ENCODE measurements at places on chromosomes 7 and 10.

- H3K4me1 ChIP-seq: no peaks in the 10 kb centered on the region
- H3K27me3 ChIP-seq: no peaks in the 10 kb centered on the region
- H3K27ac ChIP-seq: no peak overlapping the region
- no peak for DNase-seq
- peaks cover 5% of the 10 kb centered on the region for H3K36me3 ChIP-seq
Observed at GRCh38 chr7:105196473-105196872, 182.5 kb downstream of the KMT2E start.

GRCh38 chr10:70592746-70593512 is 9.6 kb downstream of the PRF1 start:
- no peaks in the 10 kb centered on the region for H3K4me1 ChIP-seq
- peaks cover 8% of the 10 kb centered on the region for H3K36me3 ChIP-seq
- no peak overlapping the region for H3K27ac ChIP-seq
- no peak for DNase-seq
- no peaks in the 10 kb centered on the region for H3K27me3 ChIP-seq

GRCh38 chr10:86232644-86233043 is 134.0 kb downstream of the GRID1 start:
- no peaks in the 10 kb centered on the region for H3K36me3 ChIP-seq
- no peak overlapping the region for H3K4me3 ChIP-seq
- no peak for DNase-seq
- H3K4me1 ChIP-seq: no peaks in the 10 kb centered on the region
- H3K27ac ChIP-seq: no peak overlapping the region

GRCh38 chr10:93816123-93816747 is 58.5 kb downstream of the LGI1 start:
- H3K27me3 ChIP-seq: no peaks in the 10 kb centered on the region
- DNase-seq: no peak
- H3K36me3 ChIP-seq: no peaks in the 10 kb centered on the region
- no peaks in the 10 kb centered on the region for H3K4me1 ChIP-seq
- H3K27ac ChIP-seq: no peak overlapping the region
- no peak overlapping the region for H3K4me3 ChIP-seq

DNA sequence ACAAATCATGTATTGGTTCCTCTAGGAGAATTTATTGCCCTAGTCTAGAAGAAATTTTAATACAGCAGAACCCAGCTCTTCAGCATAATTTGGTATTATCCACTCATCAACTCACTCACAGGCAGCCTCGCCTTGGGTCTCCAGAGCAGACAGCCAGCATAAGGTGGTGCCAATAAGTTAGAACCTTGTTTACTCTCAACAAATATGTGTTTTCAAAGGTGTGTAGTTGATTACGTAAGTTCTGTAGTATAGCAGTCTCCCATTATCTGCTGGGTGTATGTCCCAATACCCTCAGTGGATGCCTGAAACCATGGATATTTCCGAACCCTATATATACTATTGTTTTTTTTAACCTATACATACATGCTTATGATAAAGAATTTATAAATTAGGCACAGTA is 522.5 kb upstream of the LRRN3 start:
- no peak for DNase-seq
- H3K4me3 ChIP-seq: no peak overlapping the region
- no peaks in the 10 kb centered on the region for H3K36me3 ChIP-seq
- H3K4me1 ChIP-seq: no peaks in the 10 kb centered on the region
- H3K27me3 ChIP-seq: no peaks in the 10 kb centered on the region

GRCh38 chr10:126690534-126690933 is 20.0 kb upstream of the C10orf90 start:
- H3K4me3 ChIP-seq: no peak overlapping the region
- H3K27ac ChIP-seq: no peak overlapping the region

GRCh38 chr7:150663802-150664494 is 21.6 kb upstream of the GIMAP2 start:
- H3K27me3 ChIP-seq: no peaks in the 10 kb centered on the region
- H3K4me3 ChIP-seq: no peak overlapping the region
- peak overlapping the region; percentile 76 for H3K27ac ChIP-seq

GRCh38 chr7:35544028-35544742 is 150.8 kb downstream of the HERPUD2 start:
- no peak for DNase-seq
- no peaks in the 10 kb centered on the region for H3K27me3 ChIP-seq
- no peaks in the 10 kb centered on the region for H3K36me3 ChIP-seq
- H3K27ac ChIP-seq: no peak overlapping the region

DNA sequence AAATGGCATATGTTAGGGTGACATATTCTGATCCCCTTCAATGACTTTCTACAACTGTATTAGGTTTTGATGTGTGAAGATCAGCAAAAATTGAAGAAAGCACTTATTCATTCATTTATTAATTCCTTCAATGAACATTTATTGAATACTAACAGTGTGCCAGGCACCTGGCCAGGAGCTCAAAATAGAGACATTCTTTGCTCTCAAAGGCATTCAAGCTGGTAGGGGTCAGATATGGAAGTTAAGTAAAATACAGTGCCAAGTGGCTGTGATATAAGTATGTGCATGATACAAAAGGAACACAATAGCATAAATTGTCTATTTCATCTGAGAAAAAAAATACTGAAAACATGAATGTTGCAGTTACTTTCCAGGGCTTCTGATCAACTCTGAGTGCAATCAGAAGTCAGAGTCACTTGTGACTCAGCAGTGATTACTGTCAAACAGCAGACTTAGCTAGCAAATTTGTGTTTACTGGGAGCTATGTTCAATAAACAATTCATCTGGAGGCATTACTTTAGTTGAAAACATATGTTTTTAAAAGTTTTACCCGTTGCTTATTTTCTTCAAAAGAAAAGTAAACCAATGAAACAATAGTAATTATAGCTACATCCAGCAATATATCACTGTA is 60.4 kb upstream of the CACNB2 start:
- H3K4me3 ChIP-seq: no peak overlapping the region
- no peaks in the 10 kb centered on the region for H3K4me1 ChIP-seq
- no peak for DNase-seq
- H3K27ac ChIP-seq: no peak overlapping the region
- H3K36me3 ChIP-seq: no peaks in the 10 kb centered on the region

- H3K27me3 ChIP-seq: no peaks in the 10 kb centered on the region
- no peak overlapping the region for H3K27ac ChIP-seq
- no peaks in the 10 kb centered on the region for H3K36me3 ChIP-seq
- H3K4me3 ChIP-seq: no peak overlapping the region
- peaks cover 13% of the 10 kb centered on the region for H3K4me1 ChIP-seq
Observed at GRCh38 chr7:6268907-6269306, 3.5 kb downstream of the CYTH3 start.

GRCh38 chr10:11541296-11541695 is 70.2 kb downstream of the USP6NL start:
- no peaks in the 10 kb centered on the region for H3K36me3 ChIP-seq
- H3K4me3 ChIP-seq: no peak overlapping the region
- DNase-seq: no peak
- no peak overlapping the region for H3K27ac ChIP-seq
- H3K27me3 ChIP-seq: no peaks in the 10 kb centered on the region

DNA sequence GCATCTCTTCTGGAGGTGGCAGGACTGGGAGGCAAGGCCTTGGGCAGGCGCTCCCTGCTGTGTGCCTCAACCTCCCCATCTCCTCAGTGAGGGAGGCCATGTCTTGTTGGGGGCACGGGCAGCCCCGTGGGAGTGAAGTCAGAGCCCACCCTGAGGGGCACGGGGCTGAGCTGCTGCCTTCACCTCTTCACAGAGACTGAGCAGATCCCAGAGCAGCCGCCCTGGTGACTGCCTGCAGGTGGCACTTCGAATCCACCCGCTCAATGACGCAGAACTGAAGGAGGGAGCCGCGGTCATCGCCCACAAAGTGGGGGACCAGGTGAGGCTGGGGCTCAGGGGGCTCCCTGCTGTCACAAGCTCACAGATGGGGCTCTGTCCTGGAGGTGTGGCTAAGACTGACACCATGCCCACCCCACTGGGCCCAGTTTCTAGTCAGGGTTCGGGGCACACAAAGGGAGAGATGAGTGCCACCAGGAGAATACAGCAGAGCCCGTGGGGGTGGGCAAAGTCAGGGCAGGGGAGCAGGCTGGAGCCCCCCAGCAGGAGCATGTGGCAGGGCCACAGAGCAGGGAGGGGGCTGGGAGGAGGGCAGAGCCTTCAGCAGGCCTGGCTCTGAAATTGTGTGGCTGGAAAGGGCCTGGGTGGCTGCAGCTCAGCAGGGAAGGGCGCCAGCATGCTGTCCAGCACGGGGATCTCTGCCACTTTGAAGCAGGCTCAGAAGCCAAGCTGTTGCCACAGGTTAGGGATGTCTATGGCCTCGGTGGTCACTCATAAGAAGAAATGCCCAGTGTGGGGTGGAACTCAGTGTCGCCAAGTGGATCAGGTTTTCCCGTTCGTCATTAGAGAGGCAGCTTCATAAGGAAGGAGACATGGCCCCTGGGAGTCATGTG is 18.8 kb upstream of the CHST12 start:
- H3K4me3 ChIP-seq: no peak overlapping the region
- no peak for DNase-seq
- H3K4me1 ChIP-seq: no peaks in the 10 kb centered on the region
- H3K27me3 ChIP-seq: no peaks in the 10 kb centered on the region

- DNase-seq: no peak
- H3K27ac ChIP-seq: no peak overlapping the region
- no peaks in the 10 kb centered on the region for H3K27me3 ChIP-seq
- no peak overlapping the region for H3K4me3 ChIP-seq
Observed at GRCh38 chr10:49740346-49741107, 21.6 kb downstream of the OGDHL start.

- no peaks in the 10 kb centered on the region for H3K4me1 ChIP-seq
- H3K36me3 ChIP-seq: no peaks in the 10 kb centered on the region
- no peak for DNase-seq
- H3K27me3 ChIP-seq: no peaks in the 10 kb centered on the region
- H3K27ac ChIP-seq: peak overlapping the region; percentile 64
Observed at GRCh38 chr7:101857358-101857811, 40.0 kb downstream of the CUX1 start.

DNA sequence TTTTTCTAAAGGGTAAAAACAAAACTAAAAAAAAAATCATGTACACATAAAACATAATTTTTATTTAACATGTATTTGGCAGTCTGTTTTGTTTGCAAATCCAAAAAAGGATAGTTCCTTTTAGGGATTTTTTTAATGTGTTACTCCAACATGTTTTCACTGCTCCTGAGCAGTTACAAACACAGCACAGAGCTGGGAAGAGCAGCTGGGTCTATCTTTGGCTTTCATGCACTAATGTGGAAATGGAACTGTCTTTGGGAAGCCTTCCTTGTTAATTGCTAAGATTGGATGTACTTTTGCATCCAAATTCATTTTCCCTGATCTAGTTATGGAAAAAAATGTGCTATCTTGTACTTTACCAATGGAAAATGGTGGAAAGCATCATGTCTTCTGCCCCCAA is 1035.1 kb downstream of the CNTNAP2 start:
- no peaks in the 10 kb centered on the region for H3K36me3 ChIP-seq
- H3K27ac ChIP-seq: no peak overlapping the region
- H3K4me3 ChIP-seq: no peak overlapping the region
- H3K27me3 ChIP-seq: no peaks in the 10 kb centered on the region
- DNase-seq: no peak
- no peaks in the 10 kb centered on the region for H3K4me1 ChIP-seq

DNA sequence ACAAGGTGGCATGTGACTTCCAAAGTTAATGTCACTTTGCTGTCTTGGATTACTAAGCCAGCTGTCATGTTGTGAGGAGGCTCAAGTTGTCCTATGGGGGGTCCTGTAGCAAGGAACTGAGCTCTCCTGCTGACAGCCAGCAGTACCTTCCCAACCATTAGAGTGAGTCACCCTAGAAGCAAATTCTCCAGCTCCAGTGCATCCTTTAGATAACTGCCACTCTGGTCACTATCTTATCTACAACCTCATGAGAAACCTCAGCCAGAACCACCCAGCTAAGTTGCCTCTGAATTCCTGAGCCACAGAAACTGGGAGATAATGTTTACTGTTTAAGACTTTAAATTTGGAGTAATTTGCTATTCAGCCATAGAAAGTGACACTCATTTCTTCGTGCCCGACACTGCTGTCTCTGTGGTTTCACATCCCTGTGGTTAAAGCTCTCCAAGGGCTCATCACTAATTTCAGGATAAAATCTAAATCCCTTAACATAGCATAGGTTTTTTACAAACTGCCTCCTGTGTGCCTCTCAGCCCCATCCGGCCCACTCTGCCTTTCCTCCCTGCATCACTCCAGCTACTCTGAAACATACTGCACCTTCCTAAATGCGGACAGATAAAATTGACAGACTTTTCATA is 83.5 kb downstream of the PRR15 start:
- H3K4me3 ChIP-seq: no peak overlapping the region
- DNase-seq: no peak
- H3K27ac ChIP-seq: no peak overlapping the region
- no peaks in the 10 kb centered on the region for H3K27me3 ChIP-seq
- H3K36me3 ChIP-seq: no peaks in the 10 kb centered on the region

GRCh38 chr10:110366635-110367034 is 61.9 kb upstream of the SMNDC1 start:
- DNase-seq: no peak
- H3K27me3 ChIP-seq: no peaks in the 10 kb centered on the region
- H3K27ac ChIP-seq: no peak overlapping the region

DNA sequence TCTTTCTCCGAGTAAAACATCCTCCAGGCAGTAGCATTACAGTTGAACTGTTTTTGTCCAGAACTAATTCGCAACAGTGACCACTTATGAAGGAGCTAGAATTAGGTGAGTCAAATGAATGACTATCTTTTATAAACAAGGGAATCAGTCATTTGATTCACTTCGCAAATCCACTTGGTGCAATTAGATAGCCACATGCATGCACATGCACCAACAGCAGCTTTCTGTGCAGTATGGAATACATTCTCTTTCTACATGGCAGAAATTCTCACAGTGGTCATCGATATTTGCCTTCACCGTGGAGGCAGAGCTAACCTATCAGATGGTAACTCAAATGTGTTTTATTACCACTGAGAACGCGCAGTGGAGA is 118.8 kb downstream of the CDK6 start:
- peaks cover 9% of the 10 kb centered on the region for H3K4me1 ChIP-seq
- H3K4me3 ChIP-seq: peak overlapping the region; percentile 46
- H3K36me3 ChIP-seq: no peaks in the 10 kb centered on the region
- no peak for DNase-seq
- H3K27me3 ChIP-seq: no peaks in the 10 kb centered on the region

GRCh38 chr7:30221764-30222163 is 62.6 kb upstream of the ZNRF2 start:
- DNase-seq: no peak
- H3K27ac ChIP-seq: no peak overlapping the region
- no peaks in the 10 kb centered on the region for H3K27me3 ChIP-seq
- no peaks in the 10 kb centered on the region for H3K4me1 ChIP-seq
- no peaks in the 10 kb centered on the region for H3K36me3 ChIP-seq

DNA sequence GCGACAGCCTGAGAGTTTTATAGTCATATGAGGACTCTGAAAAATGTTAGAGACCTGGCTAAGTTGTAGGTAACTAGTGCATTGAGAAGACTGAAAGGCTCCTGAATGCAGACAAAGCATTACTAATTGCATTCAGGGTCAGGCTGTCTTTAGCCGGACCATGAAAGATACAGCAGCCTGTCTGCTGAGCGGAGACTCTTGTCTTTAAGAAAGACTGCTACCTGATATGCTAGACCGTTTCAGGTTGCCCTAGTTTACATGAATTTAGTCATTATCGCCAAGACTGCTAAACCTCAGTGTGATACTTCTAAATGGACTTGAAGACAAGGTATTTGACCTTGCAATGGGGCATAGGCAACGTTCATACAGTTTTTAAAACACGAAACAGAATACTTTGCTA is 81.2 kb downstream of the BMPR1A start:
- no peak overlapping the region for H3K27ac ChIP-seq
- DNase-seq: no peak
- no peaks in the 10 kb centered on the region for H3K4me1 ChIP-seq
